ENCODE measurements at places on chromosomes 13 and 19.

DNA sequence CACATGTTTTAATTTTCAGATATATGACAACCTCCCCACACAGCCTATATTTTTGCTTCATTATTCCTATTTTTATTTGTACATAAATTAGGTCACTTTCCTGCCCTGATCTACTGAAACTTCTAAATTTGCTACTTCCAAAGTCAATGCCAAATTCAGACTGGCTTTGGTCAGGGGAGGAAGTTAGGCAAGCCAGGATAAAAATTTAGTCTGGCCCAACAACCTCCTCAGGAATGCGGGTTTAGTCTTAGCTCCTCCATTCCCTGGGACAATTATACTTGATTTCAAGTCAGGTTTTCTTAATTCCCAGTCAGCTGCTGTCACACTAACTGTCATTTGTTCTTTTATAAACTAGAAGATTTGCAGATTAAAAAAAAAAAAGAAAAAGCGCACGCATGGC lies 84.3 kb downstream of the TM9SF2 start:
- DNase-seq: no peak

GRCh38 chr19:28834996-28835395 lies 378.0 kb downstream of the UQCRFS1 start:
- DNase-seq: no peak

- DNase-seq: peak; percentile 55
These were observed 590 bp upstream of the LGI4 start for GRCh38 chr19:35135389-35135909.

DNA sequence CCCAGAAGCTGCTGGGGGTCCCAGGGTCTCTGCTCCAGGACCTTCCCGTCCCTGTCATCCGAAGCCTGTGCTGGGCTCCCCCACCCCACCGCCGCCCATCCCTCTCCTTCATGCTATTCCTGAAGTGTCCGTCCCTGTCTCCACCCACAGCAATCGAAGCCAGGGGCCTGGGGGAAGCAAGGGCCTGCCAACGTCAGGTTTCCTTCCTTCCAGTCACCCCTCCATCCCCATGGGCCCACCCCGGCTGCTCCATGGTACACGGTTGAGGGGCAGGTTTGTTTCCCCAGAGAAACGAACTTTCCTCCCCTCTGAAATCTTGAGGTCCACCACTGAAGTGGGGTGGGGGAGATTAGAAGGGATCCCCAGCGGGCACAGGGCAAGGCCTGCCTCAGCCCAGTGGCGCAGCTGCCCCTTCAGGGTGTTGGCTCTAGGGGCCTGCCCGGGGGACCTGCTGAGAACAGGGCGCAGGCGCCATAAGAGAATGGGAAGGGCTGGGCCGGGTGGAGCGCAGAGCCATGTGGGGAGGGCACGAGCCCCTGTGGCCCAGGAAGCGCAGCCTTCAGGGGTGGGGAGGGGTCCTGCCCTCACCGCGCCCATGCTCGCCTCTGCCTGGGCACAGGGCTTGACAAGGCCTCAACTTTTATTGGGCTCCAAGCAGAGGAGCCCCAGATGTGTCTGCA lies 16.1 kb downstream of the CEBPG start:
- DNase-seq: no peak

DNA sequence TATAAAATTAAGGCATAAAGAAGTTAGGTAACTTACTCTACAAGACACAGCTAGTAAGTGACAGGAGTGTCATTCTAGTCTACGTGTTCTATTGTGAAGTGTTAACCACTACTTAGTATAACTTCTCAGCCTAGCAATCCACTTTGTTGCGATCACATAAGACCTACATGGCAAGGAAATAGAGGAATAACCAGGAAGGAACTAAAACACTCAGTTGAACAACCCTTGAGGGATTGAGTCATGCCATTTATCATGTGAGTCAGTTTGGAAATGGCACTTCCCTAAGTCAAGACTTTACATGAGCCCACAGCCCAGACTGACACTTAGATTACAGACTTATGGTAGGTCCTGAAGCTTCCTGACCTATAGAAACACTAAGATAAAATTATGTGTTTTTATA lies 279.5 kb upstream of the PCDH20 start:
- DNase-seq: no peak

GRCh38 chr13:33147832-33148231 lies 131.6 kb downstream of the KL start:
- DNase-seq: no peak

DNA sequence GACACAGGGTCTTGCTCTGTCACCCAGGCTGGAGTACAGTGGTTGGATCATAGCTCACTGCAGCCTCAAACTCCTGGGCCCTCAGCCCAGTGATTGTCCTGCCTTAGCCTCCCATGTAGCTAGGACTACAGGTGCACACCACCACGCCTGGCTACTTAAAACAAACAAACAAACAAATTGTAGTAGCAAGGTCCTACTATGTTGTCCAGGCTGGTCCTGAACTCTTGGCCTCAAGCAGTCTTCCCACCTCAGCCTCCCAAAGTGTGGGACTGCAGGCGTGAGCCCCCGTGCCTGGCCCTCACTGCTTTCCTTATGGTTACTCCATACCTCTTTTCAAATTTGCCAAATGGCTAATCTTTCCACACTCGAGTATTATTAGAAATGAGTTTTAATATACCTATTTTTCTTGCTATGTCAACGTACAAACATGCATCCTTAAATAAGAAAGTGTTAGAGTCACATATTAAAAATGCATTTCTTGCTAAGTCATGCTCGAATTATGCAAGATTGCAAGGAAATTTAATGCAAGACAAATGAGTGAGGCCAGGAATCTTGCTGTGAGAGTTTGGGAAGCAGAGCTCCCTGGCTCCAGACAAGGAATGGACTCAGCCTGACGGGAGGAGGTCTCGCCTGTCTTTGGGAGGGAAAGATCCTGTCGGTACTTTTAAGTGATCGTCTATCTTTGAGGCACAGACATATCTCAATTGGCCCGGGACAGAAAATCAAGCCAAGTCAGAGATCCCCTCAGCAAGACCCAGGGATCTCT lies 39.4 kb downstream of the RFX2 start:
- no peak for DNase-seq

- DNase-seq: no peak
These were observed 13.7 kb upstream of the FARP1 start for GRCh38 chr13:98129059-98129746.

DNA sequence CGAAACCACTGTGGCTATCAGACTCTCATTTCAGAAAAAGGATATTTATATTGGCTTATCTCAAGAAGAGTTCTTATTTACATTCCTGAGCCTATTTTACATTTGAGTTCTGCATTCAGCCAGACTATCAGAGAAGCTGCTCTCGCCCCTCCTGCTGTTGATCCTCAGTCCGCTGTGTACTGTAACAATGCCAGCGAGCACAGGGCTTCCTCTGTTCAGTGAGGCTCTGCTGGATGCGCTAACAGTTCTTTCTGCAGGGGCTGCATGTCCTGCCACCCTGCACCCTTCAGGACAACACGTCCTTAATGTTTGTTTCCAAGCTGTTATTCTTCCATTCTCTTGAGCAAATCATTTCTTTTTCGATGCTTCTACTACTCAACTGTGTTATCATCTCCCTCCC lies 463.7 kb upstream of the SGCG start:
- DNase-seq: no peak

DNA sequence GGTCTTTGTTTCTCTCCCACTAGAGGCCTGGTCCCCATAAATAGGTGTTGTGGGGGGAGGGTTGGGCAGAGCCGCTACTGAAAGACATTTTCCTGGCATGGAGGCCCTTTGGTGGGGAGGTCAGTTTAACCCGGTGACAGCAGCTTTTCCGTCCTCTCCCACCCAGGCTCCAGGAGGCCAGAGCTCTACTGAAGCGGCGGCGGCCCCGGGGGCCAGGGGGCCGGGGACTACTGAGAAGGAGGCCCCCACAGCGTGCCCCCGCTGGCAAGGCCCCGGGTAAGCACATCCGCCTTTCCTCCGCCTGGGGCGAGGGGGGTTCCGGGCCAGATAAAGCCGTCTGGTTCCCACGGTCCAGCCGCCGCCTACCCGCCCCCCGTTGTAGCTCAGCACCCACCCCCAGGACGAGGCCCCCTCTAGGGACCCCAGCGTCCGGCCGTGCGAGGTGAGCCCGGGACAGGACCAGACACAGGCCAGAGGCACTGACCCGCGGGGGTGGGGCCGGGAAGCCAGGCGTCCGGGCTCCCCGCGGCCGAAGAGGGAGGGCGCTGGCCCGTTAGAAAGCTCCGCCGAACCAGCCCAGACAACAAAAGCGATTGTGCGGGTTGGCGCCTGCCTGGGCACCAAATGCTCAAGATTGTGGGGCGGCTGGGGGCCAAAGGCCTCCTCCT lies 1.1 kb upstream of the LTBP4 start:
- no peak for DNase-seq

DNA sequence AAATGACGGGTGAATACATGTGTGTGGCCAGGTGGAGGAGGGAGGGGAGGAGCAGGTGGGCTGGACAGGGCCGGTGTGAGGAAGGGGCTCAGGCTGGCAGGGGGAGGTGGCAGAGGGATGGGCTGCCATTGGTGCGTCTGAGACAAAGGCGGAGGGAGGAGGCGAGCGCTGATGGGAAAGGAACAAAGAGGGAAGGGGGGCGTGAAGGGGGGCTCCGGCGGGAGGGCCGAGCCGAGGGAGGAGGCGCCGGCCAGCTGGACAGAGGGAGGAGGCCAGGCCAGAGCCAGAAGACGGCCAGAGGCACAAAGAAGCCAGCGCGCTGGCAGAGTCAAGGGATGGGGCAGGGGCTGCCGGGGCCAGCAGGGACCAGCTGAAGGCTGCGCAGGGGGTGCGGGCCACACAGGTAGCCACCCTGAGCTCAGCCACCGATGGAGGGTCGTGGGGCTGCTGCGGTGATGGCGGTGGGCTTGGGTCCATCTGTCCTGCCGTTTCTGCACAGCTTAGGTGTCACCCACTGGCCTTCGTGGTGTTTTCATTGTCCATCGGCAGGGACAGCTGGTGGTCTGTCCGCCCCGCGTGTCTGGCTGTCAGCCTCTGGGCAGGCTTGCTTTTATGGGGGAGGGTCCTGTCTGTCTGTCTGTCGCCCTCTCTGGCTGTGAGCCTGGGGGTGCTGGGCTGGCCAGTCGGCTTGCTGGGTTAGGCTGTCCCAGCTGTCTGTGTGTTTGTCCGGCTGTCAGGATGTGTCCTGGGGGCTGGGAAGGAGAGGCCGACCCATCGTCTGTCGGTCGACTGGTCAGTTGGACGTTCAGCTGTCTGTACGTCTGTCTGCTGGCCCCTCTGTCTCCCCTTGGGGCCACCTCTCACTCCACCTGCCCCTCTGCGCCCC lies 2.2 kb downstream of the APC2 start:
- DNase-seq: no peak

GRCh38 chr13:30719525-30719914 lies 15.8 kb upstream of the ALOX5AP start:
- DNase-seq: no peak

GRCh38 chr19:9971166-9971897 lies 35.0 kb upstream of the OLFM2 start:
- DNase-seq: no peak

- no peak for DNase-seq
These were observed 135.4 kb downstream of the TNFRSF19 start for GRCh38 chr13:23705583-23705982.

DNA sequence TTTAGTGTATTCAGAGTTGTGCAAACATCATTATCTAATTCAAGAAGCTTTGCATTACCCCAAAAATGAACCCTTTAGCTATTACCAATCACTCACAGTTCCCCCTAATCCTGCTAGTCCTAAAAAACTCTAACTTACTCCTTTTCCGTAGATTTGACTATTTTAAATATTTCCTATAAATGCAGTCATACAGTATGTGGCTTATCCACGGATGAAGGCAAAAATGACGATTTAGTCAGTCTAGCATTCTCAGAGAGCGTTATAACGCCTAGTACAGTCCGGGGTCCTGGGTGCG lies 587 bp upstream of the ZNF383 start:
- DNase-seq: no peak
